ENCODE measurements at places on chromosomes 2 and 18.

- no peak for DNase-seq
These were observed 241.5 kb downstream of the SH3RF3 start for GRCh38 chr2:109370399-109371035.

DNA sequence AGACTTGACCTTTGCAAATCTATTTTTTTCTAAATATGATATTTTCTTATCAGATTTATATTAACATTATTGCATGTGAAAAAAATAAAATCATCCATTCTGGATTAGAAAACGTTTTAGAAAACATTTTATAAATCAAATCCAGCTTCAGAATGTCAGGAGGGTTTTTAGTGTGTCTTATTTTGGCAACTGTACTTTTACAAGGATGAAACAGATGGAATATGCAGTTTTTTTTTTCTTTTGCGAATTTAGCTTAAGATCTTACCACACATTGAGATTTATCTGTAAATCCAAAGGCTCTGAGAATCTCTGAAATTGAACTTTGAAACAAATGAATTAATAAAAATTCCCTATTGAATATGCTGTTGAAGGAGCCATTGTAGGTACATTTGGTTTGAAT, 36.7 kb downstream of the FAM171B start:
- no peak for DNase-seq

DNA sequence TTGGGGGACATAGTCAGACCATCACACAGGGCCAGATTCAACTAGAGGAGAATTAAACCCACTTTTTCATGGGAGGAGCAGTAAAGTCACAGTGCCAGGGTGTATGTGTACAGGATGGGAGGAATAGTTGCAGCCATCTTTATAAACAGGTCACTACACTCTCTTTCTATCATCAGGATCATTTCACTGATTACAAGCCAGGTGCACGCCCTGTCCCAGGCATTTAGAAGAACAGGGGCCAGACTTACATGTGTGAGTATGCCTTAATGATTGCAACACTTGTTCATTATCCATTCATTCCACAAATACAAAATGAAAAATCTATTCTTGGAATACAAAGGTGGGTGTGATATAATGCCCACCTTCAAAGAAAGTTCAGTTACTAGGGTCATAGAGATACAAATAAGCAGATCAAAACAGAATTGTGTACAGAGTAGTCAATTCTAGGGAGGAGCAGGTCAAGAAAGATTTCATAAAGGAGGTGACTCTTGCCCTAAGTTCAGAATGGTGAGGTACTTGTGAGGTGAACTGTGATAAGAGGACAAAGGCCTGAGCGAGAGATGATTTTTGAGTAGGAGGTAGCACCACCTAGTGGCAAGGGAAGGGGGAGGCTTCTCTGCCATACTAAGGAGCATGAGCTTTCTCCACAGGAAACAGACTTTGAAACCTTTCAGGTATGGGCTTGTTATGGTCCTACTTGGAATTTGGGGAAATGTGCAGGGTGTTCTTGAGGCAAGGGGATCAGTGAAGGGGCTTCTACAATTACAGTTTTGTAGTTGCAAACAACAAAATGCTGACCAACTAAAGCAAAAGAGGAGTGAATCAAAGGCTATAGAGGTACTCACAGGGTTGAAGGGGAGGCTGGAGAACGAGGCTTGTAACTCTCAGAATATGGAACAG, 156.3 kb downstream of the SUCLG1 start:
- peak; percentile 69 for DNase-seq

DNA sequence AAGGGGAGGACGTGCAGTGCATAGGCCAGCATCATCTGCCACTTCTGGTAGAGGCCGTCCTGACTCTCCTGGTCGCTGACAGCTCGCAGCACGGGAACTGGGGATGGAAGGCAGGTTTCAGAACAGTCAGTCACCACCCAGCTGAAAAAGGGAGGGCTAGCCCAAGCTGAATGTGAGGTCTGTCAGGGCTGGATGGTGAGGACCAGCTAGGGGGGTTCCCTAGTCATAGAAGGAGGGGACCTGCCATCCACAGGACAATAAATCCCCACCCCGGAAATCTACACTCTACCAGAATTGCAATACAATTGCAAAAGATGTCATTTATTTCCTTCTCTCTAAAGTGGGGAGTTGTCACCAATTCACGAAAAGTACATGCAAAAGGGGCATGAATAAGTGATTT, 15.8 kb downstream of the ABCG5 start:
- no peak for DNase-seq

DNA sequence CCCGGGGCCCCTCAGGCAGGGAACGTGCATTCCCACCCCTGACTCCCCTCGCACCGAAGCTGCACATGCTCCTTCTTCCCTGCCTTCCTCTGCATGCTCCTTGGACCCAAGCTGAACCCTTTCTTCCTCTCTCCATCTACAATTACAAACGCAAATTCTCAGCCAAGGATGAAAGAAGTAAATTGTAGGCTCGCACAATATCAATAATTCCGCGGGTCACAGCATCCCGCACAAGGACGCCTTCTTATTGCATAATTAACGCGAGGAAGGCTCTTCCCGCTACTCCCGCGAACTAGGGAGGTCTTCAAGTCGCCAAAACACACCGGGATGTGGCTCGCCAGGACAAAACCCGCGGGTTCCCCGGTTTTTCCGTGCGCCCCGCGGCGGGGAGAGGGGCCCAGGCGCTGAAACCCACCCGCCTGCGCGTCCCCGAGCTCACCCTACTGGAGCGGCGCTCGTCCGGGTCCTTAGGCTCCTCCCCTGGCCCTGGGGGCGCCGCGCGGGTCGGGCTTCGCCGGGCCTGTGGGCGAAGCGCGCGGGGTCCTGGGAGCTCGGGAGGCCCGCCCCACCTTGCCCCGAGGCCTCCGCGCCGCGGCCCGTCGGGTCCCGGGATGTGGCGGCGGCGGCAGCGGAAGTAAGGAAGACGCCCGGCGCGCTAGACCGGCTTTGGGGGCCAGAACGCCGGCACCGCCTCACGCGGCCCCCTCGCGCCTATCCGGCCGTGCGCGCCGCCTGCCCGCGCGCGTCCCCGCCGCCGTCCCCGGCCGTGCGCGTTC, at the start of gene CHST10:
TSS of gene CHST10 (minus strand) at position 734 of the 776 bp plus-strand sequence. CDS start 10,993 bp downstream, outside the sequence.
- DNase-seq: peak; percentile 82

Measured in NB4 (cell line).